ENCODE measurements at places on chromosomes 4 and X. TPM values are rescaled to one million over a fixed set of nuclear protein-coding genes. Genes with fewer than 3 reads are reported as not detected.

- DNase-seq, result no peak
Measured at GRCh38 chr4:153252122-153252521, 47.9 kb downstream of the TRIM2 start.

DNA sequence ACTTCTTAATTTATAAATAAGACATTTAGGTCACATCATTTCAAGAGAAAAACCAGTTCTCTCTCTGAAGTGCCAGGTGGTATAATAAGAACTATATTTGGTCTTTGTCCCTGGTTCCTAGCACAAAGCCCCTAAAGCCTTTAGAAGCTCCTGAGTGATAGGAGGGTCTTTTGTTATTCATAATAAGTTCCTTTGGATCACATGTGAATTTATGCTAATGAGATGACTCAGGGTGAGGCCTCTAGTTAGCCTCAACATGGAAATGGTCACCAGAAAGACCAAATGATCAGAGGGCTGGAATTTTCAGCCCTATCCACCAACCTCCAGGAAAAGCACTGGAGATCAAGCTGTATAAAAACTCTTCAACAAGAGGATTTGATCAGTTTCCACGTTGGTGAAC is 68.1 kb upstream of the BLTP1 start:
- DNase-seq, result no peak

The TMEM154 gene
- 17.1 TPM for total RNA-seq

DNA sequence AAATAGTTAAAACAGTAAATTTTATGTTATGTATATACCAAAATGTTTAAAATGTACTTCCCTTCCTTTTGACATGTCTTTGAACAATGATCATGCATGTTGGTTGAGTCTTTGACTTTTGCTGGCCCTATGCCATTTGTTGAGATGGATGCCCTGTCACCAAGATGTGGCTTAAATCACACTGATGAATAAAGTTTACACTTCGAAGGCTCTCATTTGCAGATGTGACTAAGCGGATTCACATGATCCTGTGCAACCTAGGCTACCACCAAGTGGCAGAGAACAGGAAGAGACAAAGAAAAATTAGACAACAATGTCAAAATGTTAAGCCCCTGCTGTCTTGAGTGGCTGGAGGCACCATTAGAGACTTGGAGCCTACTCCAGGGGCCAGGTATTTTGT is 139.9 kb downstream of the RAB28 start:
- no peak for DNase-seq

- DNase-seq, result no peak
Measured at GRCh38 chrX:111164728-111165127, 68.7 kb downstream of the PAK3 start.

The TXK gene
- total RNA-seq, result 16.4 TPM

DNA sequence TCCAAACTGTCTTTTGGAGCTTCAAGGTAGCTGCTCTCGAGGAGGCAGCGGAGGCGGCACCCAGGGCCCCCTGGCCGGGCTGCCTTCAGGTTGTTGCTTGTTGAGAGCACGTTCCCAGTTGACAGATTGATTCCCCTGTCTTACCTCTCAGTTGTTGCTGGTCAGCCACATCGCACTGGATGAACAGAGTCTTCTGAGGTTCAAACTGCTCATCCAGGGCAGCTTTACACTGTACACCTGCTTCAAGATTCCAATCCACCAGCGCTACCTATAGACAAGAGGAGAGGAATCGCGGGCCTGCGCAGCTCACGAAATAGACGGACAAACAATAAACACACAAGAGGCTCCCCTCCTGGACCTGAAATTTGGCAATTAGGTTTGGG is 497 bp downstream of the HPGD start:
- DNase-seq, result no peak

DNA sequence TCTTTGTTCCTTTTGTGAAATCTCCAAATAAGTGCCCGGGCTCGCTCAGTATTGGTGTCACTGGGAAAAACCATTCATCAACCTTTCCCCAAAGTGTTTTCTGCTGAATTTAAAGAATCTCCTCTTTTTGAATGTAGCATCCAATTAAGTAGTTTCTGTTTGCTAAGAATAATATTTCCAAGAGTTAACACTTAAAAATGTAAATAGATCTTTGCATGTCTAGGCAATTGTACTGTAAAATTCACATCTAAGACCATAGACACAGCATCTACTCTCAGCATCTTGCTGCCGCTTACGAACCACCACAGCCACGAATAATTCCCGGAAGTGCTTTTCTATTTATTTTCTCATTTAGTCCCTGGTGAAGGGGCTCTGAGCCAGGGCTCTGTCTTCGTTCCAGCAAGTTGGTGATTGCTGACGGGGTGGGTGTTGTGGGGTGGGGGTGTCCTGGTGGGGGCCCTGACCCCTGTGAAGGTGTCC is 1.4 kb downstream of the NSG1 start:
- no peak for DNase-seq
